Adrenal gland (tissue), 19 donors: ENCODE measurements at places on chromosomes 16 and 17. TPM values are rescaled to one million over a fixed set of nuclear protein-coding genes. Genes with fewer than 3 reads are reported as not detected.

The RUSF1 gene
- 110 TPM for polyA plus RNA-seq

The MED1 gene
- 6.7 TPM for polyA plus RNA-seq

The CACNG5 gene
- not detected for polyA plus RNA-seq

The TPPP3 gene
- 9.4 TPM for polyA plus RNA-seq

The TCAP gene
- polyA plus RNA-seq, result 13.4 TPM

The NR1D1 gene
- polyA plus RNA-seq, result 34.5 TPM
